ENCODE measurements at places on chromosomes 16 and 17.

GRCh38 chr16:3249451-3249850 lies 7.0 kb downstream of the MEFV start:
- no peak for DNase-seq

DNA sequence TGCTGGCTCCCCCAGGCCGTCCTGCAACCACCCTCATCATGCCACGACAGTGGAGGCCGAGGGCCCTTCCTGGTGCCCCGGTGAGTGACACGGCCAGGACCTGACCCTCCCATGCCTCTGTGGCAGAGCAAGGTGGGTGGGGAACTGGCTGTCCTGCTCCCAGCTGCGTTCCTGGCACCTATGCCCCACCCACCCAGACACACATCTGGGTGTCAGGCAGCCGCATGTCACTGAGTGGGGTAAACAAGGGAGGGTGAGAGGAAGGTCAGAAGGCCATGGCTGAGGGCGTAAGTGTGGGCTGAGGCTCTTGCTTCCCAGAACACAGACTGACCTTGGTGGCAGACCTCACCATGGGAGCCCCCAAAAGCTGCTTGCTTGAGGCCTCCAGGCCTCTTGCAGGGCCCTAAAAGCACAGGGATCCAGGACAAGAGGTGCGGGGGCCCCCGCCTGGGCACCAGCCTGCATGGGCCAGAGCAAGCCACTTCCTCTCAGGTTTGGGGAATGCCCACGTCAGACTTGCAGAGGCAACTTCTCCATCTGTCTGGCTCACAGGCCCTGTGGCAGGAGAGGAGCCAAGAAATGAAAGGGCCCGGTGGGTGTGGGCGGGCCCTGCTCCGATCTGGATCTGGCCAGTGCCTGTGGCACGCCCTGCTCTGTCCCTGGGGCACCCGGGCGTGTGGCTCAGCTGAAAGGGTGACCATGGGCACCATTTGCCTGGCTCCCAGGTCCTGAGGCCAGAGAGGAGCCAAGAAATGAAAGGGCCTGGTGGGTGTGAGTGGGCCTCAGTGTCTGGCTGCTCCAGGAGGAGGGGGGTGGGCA lies 3.9 kb upstream of the CCDC57 start:
- DNase-seq = no peak

GRCh38 chr16:85349365-85350145 lies 237.3 kb upstream of the CIBAR2 start:
- no peak for DNase-seq

DNA sequence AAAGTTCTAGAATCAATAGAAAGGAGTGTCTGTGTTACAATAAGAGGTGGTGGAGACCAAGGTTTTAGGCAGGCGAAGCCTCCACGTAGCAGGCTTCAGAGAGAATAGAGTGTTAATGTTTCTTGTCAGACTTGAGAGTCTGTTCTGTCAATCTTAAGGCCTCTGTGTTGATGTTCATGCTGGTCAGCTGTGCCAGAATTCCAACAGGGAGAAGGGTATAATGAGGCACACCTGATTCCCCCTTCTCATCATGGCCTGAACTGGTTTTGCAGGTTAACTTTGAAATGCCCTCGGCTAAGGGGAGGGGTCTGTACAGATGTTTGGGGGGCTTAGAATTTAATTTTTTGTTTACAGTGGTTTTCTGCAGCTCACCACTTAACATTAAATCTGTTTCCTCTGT lies 46.0 kb downstream of the RNF112 start:
- DNase-seq = no peak

DNA sequence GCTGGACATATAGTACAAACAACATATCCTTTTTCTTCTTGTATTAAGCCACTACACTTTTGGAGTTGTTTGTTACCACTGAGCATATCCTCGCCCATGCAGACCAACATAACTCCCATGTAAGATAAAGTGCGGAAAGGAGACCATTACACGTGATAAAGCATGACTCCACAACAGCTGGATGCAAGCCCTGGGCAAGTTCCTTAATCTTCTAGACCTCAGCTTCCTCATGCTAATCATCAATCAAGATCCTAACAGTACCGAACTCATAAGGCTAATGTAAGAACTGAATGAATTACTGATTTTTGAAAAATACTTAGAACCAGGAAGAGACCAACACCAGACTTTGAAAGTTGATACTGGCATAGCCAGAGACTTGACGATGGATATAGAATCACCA lies 47.0 kb upstream of the GSG1L start:
- DNase-seq = no peak

Data from amygdala (tissue), 56 donors.